NCI-H2029 (cell line): ENCODE measurements at places on chromosomes 4 and X.

DNA sequence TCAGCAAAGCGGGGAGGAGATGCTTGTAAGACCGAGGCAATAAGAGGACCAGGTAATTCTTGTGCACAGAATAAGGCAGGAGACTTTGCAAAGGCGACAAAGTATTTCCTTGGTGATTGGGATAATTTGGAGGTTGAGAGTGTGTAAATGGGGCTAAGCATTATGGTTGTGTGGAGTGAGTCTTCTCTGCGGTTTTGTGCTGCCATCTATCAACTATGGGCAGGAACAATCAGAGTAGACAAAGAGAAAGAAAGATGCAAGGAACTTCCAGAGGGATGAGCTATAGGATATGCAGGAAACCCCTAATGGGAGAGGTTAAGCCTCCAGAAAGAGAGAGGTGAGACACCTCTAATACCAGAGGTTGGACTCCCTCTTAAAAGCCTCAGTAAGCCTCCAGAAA lies 339.8 kb downstream of the PAPSS1 start:
- DNase-seq: no peak

GRCh38 chr4:177051473-177052060 lies 258.1 kb upstream of the NEIL3 start:
- no peak for DNase-seq

- DNase-seq: no peak
Measured at GRCh38 chr4:5814421-5814820, 78.5 kb downstream of the CRMP1 start.

GRCh38 chr4:123783151-123783790 lies 386.7 kb downstream of the SPRY1 start:
- DNase-seq: no peak

DNA sequence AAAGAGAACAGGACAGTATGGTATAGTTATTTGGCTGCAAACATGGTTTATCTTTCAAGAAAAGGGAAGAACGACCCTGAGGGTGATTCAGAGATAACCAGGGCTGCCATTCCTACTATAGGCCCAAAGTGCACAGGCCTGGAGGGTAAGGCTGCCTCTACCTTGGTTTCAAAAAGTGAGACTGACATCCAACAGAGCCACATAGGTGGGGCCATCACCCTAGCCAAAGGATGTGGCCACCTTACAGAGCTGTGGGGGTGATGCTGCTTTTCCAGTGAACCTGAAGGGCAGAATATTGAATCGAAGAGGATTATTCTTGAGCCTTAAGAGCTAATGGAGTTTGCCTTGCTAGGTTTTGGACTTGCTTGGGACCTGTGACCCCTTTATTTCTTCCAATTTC lies 15.7 kb downstream of the SH2D1A start:
- no peak for DNase-seq

- DNase-seq: no peak
Measured at GRCh38 chr4:2084316-2084715, 25.2 kb downstream of the NAT8L start.

- no peak for DNase-seq
Measured at GRCh38 chr4:110998320-110998719, 375.4 kb upstream of the PITX2 start.

GRCh38 chr4:160772668-160773067 lies 1391.1 kb downstream of the FSTL5 start:
- DNase-seq: no peak

DNA sequence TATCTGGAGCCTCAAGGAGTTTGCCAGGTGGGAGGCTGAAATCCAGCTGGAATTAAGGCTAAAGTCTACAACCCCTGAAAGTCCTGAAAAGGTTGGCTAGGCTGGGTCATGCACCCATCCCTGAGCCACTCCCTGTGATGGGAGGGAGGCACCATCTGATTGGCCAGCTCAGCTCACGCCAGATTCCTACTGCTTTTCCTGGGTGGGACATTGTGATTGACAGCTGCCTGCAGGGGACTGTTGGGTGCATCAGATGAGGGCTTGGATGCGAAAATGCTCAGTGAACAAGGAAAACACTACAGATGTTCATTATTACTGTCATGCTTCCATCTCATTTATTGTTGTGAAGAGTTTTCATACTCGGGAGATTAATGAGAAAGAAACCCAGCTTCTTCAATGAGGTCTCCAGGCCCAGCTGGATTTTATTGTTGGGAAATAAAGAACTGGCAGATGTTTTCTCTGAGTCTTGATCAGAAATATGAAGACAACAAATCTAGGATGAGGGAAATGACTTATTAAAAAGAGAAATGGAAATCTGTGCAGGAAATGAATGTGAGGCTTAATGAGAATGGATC lies 185.9 kb downstream of the STK32B start:
- DNase-seq: no peak

- no peak for DNase-seq
Measured at GRCh38 chr4:55733932-55734331, 85.7 kb upstream of the EXOC1L start.

GRCh38 chrX:107673933-107674479 lies 45.7 kb downstream of the PRPS1 start:
- DNase-seq: no peak

GRCh38 chrX:43822014-43822413 lies 60.2 kb downstream of the MAOB start:
- no peak for DNase-seq

GRCh38 chr4:120293341-120293740 lies 226.7 kb upstream of the MAD2L1 start:
- DNase-seq: no peak

GRCh38 chr4:25859429-25860148 lies 3.2 kb downstream of the SEL1L3 start:
- no peak for DNase-seq

DNA sequence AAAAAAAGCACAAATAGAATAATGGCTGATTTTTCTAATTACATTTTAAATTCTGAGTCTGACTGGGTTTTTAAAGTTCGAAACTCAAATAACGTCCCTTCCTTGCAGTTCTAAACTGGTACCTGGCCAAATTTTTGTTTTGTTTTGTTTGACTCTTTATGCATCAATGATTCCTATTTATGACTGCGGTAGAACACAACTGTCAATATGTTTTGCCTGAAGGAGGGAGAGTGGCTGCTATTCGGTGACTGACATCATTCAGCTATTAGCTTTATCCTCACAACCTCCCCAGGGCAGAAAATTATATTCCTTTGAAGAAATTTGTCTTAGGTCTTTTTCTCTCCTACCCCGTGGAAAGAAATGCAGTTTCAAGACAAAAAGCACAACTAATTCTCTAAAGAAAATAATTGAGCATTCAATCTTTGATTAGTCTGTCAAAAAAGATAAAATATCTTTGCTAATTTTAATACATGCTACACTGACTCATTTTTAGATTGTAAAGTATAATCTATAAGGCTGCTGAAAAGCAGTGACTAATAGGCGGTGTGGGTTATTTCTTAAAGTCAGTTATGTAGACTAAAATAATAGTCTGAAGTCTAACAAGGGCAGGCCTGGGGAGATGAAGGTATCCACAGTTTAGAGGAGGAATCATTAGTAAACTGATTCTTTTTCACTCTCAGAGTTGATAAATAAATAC lies 61.9 kb downstream of the TMEM150C start:
- peak; percentile 87 for DNase-seq

DNA sequence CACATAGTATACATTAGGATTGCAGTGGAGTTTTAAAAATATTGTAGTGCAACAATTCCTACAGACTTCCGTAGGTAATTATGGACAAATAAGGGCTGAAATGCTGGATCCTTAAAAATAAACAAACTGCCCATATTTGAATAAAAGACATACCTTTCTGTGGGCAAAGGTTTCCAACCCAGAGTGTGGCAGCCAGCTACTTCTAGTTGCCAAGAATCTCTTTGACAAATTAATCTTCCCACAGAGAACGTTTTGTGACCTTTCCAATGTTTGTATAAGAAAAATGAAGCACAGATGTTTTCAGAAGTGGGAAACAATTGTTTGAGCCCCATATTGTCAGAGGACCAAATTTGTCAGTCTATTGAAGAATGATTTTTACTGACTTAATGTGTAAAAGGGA lies 21.1 kb downstream of the GRPR start:
- DNase-seq: no peak

DNA sequence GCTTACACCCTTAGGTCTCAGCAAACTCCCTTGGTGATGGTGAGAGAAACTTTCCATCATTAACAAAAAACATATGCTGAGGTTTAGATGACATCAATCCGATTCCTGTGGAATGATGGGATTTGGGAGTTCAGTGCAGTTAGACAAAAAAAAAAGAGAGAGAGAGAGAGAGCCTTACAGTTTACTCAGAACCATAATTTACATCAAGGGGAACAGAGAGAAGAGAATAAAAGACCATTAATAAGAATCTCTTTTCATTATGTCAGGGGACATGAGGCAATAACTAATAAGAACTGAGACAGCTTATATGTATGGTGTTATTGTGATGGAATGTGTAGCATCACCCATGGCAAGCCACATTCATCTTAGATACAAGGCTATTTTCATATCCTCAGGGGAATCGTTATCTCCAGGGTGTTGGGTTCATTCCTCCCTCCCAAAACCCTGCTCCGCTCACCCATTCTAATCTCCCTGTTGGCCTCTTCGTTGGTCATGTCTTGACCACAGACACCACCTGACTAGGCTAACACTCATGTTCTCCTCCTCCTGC lies 175.7 kb upstream of the MXRA5 start:
- DNase-seq: no peak

DNA sequence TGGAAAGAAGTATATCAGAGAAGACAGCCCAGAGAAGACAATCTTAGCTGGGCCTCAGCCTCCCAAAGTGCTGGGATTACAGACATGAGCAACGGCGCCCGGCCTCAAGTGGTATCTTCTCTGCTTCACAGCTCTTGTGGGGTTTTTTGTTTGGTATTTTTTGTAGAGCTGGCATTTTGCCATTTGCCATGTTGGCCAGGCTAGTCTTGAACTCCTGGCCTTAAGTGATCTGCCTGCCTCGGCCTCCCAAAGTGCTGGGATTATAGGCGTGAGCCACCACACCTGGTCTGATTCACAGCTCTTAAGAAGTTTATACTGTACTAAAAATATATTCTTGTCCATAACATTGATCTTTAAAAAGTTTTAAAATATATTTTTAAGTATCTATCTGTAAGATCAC lies 12.4 kb downstream of the UTP3 start:
- no peak for DNase-seq

DNA sequence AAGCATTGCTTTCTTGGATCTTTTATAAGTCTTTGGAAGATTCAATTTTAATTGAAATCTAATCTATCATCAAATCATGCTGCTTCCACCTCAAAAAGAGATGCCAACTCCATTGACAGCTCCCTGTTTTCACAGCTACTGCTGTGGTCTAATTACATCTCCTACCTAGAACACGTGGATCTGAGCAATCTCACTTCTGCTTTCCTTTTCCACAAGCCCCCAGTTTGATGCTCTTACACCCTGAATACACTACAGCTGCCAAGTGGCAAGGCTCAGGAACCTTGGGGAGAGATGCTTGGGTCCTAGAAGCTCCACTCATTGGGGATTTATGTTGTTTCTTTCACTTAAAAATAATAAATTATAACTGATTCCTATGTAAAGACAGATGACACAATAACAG lies 172.0 kb downstream of the CFAP299 start:
- DNase-seq: no peak

- DNase-seq: no peak
Measured at GRCh38 chr4:26503844-26504243, 13.6 kb upstream of the CCKAR start.

GRCh38 chrX:23845351-23845817 lies 62.4 kb downstream of the APOO start:
- DNase-seq: no peak

DNA sequence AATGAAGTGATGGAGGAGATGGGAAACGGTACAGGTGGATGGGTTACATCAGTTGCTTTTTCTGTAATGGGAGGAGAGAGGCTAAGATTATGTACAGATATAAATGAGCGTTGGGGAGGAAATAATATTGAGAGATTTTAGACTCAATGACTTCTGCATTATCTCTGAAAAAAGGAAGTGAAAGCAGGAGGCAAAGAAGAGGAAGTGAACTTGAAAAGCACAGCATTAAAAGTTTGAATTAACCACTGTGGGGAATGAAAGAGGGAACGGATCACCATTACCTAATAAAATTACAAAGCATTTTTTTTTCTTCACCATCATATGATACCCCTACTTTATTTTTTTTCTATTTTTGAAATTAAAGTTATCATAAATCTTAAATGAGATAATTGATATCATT lies 1025.5 kb downstream of the RPA4 start:
- no peak for DNase-seq

DNA sequence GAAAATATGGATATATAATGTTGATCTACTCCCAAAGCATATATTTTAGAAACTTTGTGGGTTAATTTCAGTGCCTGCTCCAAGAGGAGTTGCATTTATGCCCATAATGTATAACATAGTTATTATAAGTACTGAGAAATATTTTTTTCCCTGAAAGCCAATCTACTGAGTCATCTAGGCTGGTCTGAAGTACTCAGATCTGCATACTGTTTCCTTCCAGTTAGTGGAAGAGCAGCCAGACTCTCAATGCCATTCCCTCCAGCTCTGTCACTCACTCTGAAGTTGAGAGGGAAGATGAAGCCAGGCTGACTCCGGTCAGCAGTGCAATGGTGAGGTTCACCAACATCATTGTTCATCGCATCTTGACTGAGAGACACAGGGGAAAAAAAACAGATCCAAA lies 505.1 kb downstream of the PPARGC1A start:
- no peak for DNase-seq

- no peak for DNase-seq
Measured at GRCh38 chrX:117010243-117010642, 547.5 kb upstream of the CT83 start.

GRCh38 chr4:171983935-171984805 lies 171.0 kb downstream of the GALNTL6 start:
- no peak for DNase-seq

DNA sequence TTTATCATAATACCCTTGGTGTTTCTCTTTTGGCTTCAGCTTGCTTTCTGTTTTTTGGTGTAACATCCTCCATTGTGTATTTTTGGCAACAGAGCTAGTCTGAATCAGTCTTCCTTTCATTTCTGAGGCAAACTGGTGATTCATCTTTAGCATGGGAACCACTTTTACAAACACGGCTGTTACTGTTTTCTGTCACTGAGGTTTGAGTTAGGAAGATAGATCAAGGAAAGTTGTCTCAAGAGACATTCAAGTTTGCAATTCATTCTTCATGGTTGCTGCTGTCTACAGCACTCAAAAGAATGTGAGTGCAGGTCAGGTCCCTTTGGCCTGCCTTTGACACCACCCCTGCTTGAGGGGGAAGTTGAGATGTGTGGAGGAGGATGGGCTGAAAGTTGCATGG lies 36.3 kb downstream of the IL21 start:
- no peak for DNase-seq

DNA sequence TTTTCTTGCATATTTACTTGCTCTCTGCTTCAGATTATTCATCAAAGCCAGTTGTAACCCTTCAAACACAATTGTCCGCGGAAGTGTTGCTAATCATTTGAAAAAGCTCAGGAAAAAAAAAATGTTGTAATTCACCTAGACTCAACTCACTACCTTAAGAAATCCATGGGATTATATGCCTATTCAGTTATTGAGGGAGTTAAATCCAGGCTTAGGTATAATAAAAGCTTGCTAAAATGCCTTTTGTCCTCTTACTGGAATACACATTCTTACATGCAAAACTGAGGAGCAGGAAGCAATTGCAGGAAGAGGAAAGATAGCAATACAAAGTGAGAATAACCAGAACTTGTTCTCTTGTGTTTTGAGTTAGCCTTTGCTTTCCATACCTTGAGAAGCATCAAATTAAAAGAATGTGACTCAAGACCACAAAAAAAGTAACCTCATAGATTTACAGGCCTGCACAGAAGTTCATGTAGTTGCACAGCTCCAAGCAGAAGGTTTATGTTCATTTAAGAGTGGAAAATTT lies 91.4 kb upstream of the FAM241A start:
- no peak for DNase-seq

GRCh38 chr4:148239494-148239985 lies 202.7 kb downstream of the NR3C2 start:
- no peak for DNase-seq
